ENCODE measurements at places on chromosomes 4 and X.

DNA sequence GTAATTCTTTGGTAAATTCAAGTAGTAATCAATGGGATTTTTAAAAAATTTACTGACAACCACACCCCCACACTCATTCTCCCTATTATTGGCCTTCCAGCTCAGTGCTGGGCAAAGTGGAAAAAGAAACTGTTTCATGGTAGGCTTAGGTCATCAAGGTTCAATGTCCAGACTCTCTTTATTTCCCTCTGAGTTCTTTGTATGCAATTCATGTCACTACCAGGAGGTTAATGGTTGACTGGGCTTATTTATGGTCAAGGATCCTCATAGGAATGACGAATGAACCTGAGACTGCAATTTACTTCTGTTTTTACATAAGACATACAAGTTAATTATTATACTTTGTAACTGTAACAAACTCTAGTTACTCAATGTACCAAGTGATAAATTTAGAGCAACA lies 403.2 kb downstream of the KLHL13 start:
- DNase-seq: no peak

GRCh38 chr4:183621875-183622274 lies 37.1 kb downstream of the RWDD4 start:
- no peak for DNase-seq

- DNase-seq: no peak
These were observed 246.3 kb downstream of the PDGFC start for GRCh38 chr4:156725257-156725656.

DNA sequence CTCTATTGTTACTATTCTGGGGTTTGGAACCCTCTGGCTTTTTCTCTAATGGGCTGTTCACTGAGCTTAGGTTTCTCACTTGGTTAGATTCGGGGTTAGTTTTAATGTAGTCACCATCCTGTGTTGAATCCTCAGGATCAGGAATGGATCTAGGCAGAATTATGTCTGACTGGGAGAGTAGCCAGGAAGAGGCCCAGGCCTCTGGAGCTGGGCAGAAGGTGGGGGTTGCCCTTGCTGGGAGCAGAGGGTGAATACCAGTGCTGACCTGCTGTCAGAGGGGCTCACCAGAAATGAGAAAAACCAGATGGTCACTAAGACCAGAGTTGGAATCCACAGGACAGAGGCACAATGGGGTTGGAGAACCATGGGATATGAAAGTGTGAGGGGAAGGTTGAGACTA lies 126.6 kb upstream of the SLC4A4 start:
- DNase-seq: no peak

- no peak for DNase-seq
These were observed 278.0 kb upstream of the BOD1L1 start for GRCh38 chr4:13905543-13905942.

GRCh38 chr4:125650557-125650956 lies 335.8 kb downstream of the FAT4 start:
- DNase-seq: no peak

DNA sequence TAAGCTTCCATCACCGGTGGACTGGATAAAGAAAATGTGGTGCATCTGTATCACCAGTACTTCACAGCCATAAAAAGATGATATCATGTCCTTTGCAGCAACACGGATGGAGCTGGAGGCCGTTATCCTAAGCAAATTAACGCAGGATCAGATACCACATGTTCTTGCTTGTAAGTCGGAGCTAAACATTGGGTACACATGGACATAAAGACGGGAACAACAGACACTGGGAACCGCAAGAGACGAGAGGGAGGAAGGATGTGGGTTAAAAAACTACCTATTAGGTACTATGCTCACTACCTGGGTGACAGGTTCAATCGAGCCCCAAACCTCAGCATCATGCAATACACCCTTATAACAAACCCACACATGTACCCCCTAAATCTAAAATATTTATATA lies 16.3 kb upstream of the IDS start:
- DNase-seq: no peak

DNA sequence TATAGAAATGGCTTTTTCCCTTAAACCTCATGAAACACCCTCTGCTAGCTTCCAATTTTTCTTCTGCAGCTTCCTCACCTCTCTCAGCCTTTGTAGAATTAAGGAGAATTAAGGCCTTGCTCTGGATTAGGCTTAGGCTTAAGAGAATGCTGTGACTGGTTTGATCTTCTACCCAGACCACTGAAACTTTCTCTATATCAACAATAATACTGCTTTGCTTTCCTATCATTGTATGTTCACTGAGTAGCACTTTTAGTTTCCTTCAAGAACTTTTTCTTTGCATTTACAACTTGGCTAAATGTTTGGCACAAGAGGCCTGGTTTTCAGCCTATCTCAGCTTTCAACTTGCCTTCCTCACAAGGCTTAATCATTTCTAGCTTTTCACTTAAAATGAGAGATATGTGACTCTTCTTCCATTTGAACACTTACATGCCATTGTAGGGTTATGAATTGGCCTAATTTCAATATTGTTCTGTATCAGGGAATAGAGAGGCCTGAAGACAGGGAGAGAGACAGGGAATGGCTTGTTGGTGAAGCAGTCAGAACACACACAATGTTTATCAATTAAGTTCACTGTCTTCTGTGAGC lies 28.2 kb downstream of the TMEM154 start:
- no peak for DNase-seq

DNA sequence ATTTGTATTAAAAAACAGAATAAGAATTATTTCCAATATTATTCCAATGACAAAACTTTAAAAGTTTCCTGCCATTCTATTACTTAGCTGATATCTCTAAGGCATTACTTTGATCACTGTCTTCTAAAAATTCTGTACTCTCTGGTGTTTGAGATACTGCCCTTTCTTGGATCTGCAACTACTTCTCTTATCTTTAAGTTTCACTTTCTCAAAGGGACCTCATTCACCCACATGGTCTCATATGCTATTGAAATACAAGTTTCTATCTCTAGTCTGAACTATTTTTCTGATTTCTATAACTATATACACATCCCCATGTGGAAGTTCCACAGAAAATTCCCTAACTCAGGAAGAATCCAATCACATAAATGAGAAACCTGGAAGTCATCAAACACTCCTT lies 22.2 kb downstream of the TMPRSS11E start:
- DNase-seq: no peak

DNA sequence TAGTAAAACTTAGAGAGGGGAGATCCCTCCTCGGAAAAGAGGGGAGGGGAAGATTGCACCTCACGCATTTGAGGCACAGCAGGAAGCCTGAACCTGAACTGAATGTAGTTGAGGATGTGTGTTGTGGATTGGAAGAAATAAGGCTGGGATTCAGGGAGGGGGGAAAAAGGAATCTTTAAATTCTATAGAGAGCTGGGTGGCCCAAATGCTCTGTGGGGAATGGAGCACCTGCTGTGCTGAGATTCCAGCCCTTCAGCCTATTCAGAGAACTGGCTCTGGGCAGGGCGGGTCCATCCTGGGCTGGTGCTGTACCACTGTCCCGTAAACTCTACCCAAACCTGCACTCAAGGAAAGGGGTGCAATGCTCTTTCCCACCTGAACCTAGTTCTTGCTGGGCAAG lies 4.1 kb downstream of the FOXO4 start:
- no peak for DNase-seq

DNA sequence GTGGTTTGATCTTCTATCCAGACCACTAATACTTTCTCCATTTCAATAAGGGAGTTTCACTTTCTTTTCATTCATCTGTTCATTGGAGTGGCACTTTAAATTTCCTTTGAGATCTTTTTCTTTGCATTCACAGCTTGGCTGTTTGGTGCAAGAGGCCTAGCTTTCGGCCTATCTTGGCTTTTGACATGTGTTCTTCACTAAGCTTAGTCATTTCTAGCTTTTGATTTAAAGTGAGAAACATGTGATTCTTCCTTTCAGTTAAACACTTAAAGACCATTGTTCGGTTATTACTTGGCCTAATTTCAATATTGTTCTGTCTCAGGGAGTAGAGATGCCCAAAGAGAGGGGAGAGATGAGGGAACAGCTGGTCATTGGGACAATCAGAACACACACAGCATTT lies 24.3 kb downstream of the CXCL13 start:
- DNase-seq: no peak

- DNase-seq: no peak
These were observed 51.5 kb upstream of the FAM241A start for GRCh38 chr4:112093636-112094202.

GRCh38 chr4:184064877-184065276 lies 152.8 kb downstream of the ENPP6 start:
- no peak for DNase-seq

- no peak for DNase-seq
These were observed 25.4 kb upstream of the TBC1D9 start for GRCh38 chr4:140781596-140781995.

DNA sequence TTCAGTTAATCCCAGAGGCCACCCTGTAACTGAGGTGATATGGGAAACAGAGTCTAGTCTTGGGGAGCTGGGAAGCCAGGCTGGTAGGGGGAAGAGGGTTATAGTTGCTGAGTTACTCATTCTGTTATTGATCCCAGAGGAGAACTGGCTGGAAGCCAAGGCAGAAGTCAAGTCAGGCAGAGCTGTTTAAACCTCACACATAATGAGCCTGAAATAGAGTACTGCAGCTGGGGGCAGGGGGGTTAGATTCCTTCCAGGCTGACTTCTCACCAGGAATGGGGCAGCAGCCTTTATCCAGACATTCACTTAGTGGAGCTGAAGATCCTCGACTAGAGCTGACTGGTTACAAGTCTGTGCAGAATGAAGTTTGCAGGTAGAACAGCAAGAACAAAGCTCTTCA lies 144.9 kb downstream of the C4orf33 start:
- DNase-seq: no peak

DNA sequence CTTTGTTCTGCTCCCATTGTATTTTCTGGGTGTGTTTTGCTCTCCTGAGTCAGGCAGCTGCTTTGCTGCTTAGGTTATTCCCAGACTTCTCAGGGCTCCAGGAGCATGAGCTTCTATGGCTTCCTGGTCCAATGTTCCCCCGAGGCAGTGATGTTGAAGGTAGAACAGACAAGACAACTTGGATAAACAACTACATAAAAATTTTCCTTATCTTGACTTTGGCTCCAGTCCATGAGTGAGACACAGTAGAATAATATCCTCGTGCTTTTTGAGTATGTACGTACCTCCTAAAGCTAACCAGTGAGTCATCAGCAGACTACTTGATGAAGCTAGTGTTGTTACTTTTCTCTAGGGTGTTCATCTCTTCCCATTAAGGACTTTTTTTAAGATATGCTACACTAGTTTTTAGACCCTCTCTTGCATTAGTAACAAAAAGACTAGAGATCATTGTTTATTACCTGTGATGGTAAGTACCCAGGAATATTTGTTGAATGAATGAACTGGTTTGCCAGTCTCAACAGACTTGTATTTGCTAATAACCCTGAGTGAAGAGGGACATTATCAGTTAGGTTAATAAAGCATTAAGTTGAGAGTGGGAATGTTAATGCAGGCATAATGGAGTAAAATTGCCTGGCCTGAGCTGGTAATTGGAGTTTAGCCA lies 131.9 kb downstream of the FHIP1A start:
- DNase-seq: no peak

GRCh38 chrX:121308276-121308805 lies 260.9 kb downstream of the GLUD2 start:
- DNase-seq: peak; percentile 30

DNA sequence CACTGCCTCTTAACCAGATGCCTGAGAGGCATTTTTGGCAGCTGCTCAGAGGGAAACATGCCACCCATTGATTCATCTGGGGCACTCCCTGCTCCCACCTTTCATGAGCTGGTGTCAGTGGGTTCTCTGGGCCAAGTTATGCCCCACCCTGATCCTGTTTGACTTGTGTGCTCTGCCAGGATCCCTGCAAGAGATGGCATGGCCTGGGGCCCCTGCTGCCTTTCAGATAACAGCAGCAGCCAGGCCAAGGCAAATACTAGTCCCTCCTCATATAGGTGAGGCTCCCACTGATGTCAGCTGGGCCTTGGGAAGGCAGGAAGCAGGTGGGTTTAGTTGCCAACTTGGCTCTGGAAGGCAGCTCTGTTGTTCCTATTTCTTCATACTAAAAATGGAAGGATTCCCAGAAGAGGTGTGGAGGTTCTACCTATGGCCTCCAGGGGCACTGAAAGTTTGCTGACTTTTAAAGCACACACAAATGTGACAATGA lies 192.9 kb upstream of the RBPJ start:
- no peak for DNase-seq

DNA sequence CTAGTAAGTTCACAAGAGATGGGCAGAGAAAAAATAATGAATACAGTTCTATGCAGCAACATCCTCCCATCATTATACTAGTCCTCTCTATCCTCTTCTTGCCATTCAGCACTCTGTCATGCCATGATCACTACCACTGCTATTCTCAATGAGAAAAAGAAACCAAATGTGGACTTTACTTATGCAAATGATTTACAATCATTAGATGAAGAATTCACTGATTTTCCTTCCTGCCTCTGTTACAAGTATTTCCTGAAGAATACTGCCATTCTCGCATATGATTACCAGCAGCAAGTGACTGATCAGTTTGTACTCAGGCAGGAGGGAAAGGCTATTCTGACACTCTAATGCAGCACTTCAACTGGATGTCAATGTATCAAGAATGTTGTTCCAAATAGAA lies 50.3 kb downstream of the WDFY3 start:
- no peak for DNase-seq

- no peak for DNase-seq
These were observed 33.7 kb upstream of the MSL3 start for GRCh38 chrX:11724122-11725017.

- peak; percentile 81 for DNase-seq
These were observed 471 bp downstream of the MCTS1 start for GRCh38 chrX:120604361-120604782.

- no peak for DNase-seq
These were observed 615.1 kb downstream of the ANKRD50 start for GRCh38 chr4:124097447-124097846.

- DNase-seq: peak; percentile 55
These were observed at the start of gene UBQLN2 for GRCh38 chrX:56563231-56564161. UBQLN2 (plus strand) TSS chrX:56563627; CDS start chrX:56563874, 247 bp downstream.

DNA sequence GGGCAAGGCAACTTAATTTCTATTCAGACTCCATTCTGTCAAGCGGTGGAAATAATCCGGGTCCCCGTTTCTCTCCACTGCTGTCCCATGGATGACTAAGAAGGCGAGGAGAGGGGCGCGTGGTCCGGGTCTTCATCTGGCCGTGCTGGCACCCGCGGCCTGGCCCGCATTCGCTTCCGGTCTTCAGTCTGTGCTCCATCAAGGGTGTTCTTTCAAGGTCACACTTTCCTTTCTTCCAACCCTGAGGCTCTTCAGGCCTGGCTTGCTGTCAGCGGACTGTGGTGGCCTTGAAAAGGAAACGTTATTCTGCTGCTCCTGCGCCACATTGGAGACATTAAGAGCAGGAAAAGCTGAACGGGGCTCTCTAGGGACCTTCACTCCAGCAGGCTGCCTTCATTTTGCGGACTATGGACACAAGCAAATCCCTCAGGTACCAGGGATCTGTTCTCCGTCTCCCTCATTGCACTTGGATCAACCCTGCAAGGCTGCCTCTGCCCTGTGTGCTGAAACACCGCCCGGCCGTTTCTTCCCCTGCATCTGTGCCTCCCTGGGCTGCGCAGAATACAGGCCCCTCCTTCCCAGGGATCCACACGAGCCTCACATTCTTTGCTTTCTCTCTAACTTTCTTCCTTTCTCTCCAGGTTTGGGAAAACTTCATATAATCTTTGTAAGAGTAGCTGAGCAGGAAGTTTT lies 5.7 kb upstream of the SLC25A4 start:
- DNase-seq: no peak

- no peak for DNase-seq
These were observed 5.6 kb upstream of the ADD1 start for GRCh38 chr4:2837904-2838496.

- no peak for DNase-seq
These were observed 961.8 kb downstream of the SH3BGRL start for GRCh38 chrX:82163701-82164100.

- DNase-seq: no peak
These were observed 636 bp downstream of the BCOR start for GRCh38 chrX:40097141-40097503.

GRCh38 chr4:139643042-139643895 lies 22.4 kb upstream of the MGST2 start:
- DNase-seq: no peak

Data from NCI-H1694 (cell line).